Fibroblast of skin of right quadriceps (primary cell): ENCODE measurements at places on chromosomes 1 and 21.

DNA sequence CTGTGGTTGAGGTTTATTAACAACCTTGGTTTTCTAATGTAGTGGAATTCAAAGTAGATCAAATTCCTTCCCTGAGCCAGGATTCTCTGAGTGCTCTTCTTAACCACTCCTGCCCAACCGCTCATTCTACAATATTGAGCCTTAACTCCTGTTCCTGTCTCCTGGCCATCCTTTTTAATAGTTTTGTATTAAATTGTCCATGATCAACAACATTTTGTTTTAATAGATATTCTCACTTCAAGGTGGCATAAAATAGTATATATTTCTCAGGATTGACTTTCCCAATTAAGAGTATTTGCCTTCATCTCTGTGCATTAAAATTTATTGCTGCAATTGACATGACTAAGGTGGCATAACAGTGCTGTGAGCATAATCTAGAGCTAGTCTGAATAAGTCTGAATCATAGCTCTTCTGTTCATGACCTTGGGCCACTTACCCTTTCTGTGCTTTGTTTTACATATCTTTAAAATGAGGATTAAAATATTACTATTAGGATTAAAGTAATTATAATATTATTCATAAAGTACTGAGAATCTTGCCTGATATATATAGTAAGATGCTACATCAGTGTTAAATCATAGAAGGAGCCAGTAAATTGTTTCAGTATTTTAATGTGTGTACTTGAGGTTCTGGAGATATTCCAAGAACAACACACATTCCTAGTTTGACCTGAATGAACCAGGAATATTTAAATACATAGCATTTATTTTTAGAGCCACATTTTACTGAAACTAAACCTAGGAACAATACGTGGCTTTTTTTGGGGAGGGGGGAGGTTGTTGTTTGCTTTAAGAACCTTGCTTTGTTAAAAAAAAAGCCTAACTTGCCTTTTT is 76.4 kb downstream of the ADGRL2 start:
- peak; percentile 66 for DNase-seq

GRCh38 chr1:172589553-172589952 is 56.6 kb downstream of the SUCO start:
- DNase-seq, result no peak

GRCh38 chr1:203085528-203086406 is at the start of gene MYOG:
Gene MYOG (minus strand): TSS chr1:203086012. CDS start chr1:203085961, 51 bp downstream.
- DNase-seq, result no peak

DNA sequence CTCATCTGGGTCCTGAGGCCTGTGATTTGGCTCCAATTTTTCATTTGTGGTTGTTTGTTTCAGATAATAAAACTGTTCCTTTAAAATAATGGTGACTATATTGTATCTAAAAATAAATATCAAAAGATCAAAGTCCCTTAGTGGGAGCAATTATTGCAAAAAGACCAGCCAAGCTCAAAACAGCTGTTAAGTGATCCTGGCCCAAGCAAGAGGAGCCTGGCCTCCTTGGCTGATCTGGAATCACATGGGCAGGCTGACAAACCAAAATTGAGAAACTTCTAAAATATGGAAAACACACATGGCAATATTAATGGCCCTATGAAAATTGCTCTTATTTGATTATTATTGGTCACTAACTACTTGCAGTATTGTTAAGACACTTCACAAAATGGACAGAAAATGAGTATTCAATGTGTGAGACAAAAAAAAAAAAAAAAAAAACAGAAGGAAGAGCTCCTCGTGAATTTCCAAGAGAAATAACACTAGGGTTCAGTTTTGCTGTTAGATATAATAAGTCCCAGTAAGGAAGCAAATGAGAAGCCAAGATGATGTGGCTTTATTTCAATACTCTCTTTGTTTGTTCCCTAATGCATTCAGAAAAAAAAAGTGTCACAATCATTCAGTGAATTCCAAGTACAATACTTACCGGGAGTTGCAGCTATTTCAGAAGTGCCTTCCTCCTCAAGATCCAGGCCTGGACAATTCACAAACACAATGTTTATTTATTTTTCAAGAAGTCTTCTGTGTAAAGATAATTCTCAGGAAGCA is 105.1 kb downstream of the SEC16B start:
- DNase-seq, result no peak

DNA sequence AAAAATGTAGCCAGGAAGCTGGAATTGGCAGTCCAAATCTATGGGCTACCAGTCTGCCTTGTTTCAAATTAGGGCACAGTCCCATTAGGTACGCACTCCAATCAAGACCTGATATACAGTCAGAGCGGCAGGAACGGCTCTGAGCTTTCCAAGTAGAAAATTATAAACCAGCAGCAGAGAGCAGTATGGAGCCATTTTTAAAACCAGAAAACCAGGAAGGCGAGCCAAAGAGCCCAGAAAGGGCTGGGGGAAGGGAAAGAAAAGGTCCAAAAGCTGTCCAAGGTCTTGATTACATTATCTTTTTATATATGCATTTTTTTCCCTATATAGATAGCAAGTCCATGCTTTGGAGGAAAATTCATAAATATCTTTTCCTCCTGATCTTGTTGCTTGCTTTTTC is 719.0 kb downstream of the RWDD3 start:
- peak; percentile 37 for DNase-seq
